ENCODE measurements at places on chromosomes 1 and 21.
A peak's percentile ranks its signal among the peaks of the same experiment; 100 is the strongest.

DNA sequence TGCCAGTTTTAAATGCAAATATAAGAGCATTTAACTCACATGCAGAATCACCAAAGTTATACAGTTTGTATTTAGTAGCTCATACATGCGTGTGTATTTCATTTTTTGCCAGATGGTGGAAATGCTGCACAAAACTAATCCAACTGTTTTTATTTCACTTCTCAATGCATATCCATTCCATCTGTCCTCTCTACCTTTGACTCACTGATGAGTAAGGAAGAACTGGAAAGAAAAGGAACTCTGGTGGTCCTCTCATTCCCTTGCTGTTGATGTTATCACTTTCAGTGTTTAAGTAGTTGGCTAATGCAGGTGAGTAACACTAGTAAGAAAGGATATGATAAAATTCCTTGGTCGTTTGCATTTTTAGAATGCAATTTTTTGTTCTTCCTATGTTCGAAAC is 5.7 kb upstream of the SLC1A7 start:
- DNase-seq = peak; percentile 68

DNA sequence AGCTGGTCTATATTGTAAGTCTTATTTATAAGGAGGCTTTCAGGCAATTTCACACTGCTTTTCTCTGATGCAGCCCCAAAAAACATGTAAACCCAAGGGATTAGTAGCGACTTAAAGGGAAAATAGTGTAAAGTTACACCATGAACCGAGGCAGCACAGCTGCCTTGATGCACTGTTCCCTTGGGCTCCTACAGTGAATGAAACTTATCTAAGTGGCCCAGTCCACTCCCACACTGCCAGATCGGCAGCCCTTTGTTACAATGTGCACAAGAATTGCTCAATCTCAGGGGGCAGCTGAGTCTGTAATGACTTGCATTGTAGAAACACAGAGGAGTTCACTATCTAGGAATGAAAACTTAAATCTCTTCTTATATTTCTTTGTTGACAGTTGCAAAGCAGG is 120.8 kb upstream of the ADGRL2 start:
- peak; percentile 53 for DNase-seq

DNA sequence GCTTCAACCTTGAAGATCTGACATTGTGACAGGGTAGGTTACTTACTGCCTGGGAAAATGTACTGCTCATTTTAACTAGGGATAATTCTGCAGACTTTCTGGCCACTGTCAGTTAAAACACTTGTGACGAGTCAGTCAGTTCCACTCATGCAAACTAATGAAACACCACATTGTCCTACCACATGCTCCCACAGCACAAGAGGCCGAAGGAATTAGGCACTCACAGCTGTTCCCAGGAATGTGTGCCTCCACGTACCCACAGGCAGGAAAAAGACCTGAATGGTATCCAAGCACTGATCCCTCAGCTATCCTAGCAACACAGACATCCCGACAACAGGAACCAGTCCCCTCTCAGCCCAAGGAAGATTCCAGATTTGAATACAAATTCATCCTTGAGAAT is 12.3 kb downstream of the BCAR3 start:
- peak; percentile 67 for DNase-seq

DNA sequence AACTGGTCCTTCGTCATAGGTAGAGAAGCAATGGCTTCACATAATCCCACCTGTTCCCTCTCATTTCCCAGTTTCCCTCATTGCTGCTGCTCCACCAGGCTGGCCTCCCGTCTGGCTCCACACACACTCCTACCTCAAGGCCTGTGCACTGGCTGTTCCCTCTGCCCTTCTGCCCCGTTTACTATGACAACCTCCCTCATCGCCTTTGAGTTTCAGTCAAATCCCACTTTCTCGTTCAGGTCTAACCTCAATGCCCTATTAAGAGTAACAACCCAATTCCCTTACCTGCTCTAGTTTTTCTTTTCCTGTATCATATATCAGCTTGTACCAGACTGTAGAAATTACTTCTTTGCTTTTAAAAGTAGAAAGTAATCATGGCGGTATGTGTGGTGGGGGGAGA is 589.7 kb downstream of the SMYD3 start:
- no peak for DNase-seq

GRCh38 chr1:166090244-166090643 is 76.6 kb downstream of the FAM78B start:
- no peak for DNase-seq

DNA sequence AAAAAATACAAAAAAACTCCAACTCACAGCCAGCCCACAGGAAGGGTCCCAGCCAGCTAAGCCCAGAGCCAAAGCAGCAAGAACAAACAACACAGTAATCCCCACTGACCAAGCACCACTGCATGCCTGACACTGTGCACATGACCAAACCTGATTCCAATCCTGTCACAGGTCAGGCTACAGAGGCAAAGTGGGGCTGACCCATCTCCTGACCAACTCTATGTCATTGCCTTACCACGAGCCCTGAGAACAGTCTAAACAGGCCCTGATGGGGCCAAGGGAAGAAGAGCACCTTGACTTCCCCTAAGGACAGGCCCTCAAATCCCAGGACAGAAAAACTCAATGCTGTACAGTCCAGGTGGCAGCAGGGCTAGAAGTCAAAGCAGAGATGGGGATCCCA is 2.4 kb downstream of the LSS start:
- DNase-seq = no peak

GRCh38 chr1:66695116-66695515 is 57.1 kb upstream of the DYNLT5 start:
- no peak for DNase-seq
